AG10803 (cell line): ENCODE measurements at places on chromosomes 6 and 20.

DNA sequence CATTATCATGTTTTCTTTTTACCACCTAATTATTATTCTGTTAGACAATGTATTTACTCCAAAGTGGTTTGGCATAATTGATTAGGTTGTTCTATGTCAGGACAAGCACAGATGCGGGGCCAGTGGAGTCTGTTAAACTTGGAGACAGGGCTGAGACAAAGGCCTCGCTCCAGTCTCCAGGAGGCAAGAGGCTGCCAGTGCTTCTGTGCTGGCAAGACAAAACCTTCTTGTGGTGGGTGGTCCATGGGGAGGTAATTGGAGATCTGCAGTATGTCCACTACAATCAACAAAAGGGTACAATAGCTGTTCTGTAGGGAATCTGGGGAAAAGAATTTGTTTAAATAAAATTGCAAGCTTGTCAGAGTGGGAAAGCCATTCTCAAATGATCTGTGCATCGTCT, 677.2 kb upstream of the SLC35B3 start:
- no peak for DNase-seq

GRCh38 chr6:107115695-107116327, 496 bp upstream of the BEND3 start:
- peak; percentile 22 for DNase-seq

- no peak for DNase-seq
Observed at GRCh38 chr6:26408828-26409730, 7.0 kb downstream of the BTN3A1 start.

DNA sequence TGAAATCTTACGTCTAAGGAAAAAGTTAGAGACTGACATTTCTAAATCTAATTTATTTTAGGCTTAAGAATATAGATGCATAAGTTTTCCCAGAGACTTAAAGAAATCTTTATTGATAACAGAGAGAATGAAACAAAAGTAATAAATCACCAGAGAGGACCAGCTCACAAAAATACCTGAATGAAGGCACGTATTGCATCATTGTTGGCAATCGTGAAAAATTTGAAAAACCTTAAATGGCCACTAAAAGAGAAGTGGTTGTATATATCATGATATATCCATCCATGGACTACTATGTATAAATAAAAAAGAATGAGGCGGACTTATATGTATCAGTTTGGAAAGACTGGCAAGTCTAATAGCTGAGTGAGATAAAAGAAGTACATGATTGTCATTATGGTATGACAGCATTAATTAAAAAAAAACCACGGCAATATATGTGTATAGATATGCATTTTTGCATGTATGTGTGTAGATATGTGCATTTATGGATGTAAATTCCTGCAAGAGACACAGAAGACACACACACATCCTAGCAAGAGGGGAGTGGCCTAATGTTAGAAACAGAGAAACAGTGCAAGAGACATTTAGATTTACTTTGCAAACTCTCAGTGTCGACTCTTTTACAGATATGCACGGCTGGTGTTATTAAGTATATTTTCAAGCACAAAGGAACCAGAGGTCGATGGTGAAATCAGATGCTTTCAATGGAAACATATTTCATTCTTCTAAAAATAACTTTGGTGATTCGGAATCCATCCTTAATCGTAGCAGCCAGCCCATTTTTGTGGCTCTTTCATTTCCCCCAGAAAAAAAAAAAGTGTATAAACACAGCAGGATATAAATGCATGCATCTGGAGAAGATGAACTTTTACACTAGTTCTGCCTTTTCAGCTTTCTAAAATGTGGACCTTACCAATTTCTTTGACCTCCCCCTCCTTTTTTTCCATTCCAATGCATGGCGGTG, 156.1 kb upstream of the SALL4 start:
- DNase-seq: peak; percentile 41

DNA sequence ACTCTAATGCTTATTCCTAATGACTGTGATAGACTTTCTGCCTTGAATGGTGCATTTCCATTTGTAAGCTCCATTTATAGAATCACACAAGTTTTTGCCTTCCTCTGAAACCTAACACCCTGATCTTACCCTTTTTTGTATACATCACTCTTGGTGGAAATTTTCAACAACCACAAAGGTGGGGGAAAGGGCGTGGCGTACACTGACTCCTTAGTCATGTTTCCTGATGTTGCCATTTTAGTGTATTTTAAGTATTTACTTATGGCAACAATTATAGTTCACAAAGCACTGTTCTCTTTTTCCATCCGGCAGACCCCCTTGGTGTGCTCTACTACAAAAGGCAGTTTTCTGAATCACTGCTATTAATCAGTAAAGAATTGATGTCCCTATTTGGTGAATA, 92.0 kb downstream of the ATXN1 start:
- DNase-seq: peak; percentile 44

- no peak for DNase-seq
Observed at GRCh38 chr6:46468403-46469010, 22.7 kb downstream of the RCAN2 start.

DNA sequence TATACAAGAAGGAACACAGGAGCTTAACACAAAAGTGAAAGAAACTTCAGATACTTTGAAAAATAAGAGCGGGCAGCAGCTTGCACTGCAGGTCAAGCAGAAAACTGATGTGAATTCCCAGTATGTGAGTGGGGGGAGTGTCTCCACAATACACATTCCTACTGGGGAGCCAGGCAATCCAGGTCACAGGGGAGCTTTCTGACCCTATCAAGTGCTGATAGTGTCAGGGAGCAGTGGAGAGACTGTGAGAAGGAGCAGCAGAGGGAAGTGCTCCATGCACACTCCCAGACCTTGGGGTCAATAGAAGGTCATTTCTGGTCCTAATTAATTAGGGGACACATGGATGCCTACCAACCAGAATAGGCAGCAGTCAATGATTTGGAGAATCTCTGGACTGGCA, 59.4 kb downstream of the PDSS2 start:
- DNase-seq: no peak
